Inflammatory macrophage (primary cell): ENCODE measurements at places on chromosomes 13 and 19.
A peak's percentile ranks its signal among the peaks of the same experiment; 100 is the strongest.

GRCh38 chr13:72875233-72875632 lies 93.3 kb downstream of the PIBF1 start:
- DNase-seq, result no peak

GRCh38 chr13:78376822-78377221 lies 226.5 kb downstream of the POU4F1 start:
- DNase-seq, result no peak

- no peak for DNase-seq
These were observed 20.7 kb downstream of the RFC3 start for GRCh38 chr13:33838647-33839046.

DNA sequence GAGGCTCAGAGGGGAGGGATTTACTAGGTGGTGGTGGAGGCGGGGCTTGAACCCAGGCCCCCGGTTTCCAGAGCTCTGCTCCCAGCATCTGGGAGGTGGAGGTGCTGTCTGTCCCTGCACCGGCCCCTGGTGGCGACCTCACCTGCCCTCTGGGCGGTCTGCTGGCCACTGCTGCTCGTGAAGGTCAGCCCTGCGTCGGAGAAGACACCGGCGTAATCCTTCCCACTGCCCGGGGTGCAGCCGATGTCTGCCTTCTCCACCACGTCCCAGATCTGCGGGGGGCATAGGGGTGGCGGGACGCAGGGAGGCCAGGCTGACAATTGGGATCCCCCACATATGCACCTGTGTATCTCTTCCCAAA lies 12.8 kb downstream of the C3 start:
- DNase-seq, result no peak

DNA sequence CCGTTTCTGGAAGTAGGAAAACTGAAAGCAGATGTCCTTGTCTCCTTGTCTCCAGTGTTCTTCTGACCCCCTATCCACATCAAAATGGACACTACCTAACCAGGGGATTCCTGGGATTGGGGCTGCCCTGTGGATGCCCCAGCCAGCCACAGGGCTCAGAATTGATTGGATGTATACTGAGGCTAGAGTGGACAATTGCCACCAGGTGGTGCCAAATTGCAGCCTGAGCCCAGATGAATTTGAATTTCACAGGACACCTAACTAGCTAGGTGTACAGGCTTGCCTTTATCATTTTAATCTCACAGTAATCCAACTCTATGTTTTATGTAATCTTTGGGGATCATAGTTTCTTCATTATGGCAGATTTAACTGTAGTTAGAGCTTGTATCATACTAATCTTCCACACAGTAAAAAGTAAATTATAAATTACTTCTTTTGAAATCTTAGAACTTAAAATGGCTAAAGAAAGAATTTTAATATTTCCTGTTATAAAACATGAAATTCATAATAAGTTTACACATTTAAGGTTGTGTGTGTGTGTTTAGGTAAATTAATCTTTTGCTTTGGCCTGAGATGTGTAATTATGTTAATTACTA lies 58.0 kb downstream of the PIBF1 start:
- DNase-seq, result no peak

DNA sequence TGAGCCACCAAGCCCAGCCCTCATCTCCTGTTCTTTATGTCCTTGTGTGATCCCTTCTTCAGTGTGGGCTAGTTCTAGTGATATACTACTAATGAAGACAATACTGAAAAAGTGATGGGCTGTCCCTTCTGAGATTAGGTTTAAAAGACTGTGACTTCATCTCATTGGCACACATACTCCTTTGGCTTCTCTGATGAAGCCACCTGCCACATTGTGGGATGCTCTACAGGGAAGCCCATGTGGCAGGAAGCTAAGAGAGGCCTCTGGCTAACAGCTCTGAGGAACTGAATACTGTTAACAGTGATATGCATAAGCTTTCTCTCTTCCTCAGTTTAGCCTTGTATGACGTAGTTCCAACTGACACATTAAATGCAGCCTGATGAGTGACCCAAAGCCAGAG lies 13.6 kb downstream of the CSNK1A1L start:
- DNase-seq, result no peak

DNA sequence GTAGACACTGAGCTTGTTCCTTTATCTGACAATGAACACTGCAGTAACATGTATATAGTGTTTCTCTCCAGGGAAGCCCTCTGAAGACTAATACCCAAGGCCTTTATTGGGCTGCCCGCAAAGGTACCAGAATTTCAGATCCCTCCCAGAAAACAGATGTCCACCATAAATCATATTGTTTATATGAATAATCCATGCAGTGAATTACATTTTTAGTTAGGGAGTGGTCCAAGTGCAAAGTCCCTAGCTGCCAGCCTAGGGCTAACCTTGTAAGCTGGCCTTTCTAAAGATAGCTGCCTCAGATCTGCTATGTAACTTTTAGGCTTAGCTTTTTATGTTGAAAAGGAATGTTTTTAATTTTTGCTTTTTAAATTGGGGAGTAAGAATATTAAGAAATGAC lies 44.7 kb downstream of the TDRD3 start:
- DNase-seq, result no peak

DNA sequence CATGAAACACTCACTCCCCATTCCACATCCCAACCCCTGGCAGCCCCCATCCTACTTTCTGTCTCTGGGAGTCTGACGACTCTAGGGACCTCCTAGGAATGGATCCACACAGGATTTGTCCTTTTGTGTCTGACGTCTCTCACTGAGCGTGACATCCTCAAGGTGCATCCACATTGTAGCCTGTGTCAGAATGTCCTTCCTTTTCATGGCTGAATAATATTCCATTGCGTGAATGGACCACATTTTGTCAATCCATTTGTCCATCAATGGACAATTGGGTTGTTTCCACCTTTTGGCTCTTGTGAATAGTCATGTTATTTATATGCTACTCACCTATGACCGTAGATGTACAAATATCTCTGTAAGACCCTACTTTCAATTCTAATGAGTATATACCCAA lies 16.8 kb upstream of the NMRK2 start:
- DNase-seq, result no peak

DNA sequence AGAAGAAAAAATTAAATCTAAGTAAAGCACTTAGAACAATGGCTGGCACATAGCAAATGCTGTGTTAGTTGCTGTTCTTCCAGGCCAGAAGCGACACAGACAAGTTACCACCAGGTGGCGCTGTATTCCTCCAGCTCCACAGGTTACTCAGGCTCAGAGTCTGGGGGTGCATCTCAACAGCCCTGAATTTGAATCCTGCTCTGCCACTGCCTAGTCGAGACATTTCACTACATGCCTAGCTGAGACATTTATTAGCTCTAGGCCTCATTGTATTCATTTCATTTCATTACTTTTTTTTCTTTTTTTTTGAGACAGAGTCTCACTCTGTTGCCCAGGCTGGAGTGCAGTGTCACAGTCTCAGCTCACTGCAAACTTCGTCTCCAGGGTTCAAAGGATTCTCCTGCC lies 16.4 kb upstream of the CYP2B6 start:
- DNase-seq, result peak; percentile 74

- DNase-seq, result peak; percentile 18
These were observed 41.2 kb upstream of the TNFSF11 start for GRCh38 chr13:42532561-42533335.

GRCh38 chr19:44611812-44612295 lies 1.5 kb upstream of the IGSF23 start:
- DNase-seq, result no peak

- no peak for DNase-seq
These were observed 84.3 kb upstream of the NBEA start for GRCh38 chr13:34857558-34858325.

GRCh38 chr13:47289567-47289966 lies 392.7 kb upstream of the HTR2A start:
- no peak for DNase-seq

- DNase-seq, result no peak
These were observed 1.5 kb downstream of the SMAD9 start for GRCh38 chr13:36918246-36919131.

DNA sequence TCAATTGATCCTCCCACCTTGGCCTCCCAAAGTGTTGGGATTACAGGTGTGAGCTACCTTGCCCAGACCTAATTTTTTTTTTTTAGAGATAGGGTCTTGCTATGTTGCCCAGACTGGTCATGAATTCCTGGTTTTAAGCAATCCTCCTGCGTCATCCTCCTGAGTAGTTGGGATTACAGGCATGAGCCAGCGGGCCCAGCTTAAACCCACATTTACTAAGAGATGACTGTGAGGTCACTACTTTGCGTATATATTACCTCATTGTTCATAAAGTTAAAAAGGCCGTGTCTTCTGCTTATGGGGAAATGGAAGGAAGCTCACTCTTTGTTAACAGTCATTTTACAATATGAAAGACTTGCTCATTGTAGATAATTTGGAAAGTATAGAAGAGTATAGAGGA lies 39.6 kb upstream of the C1QTNF9 start:
- DNase-seq, result peak; percentile 45
